ENCODE measurements at places on chromosomes 4 and X. TPM values are rescaled to one million over a fixed set of nuclear protein-coding genes. Genes with fewer than 3 reads are reported as not detected.

DNA sequence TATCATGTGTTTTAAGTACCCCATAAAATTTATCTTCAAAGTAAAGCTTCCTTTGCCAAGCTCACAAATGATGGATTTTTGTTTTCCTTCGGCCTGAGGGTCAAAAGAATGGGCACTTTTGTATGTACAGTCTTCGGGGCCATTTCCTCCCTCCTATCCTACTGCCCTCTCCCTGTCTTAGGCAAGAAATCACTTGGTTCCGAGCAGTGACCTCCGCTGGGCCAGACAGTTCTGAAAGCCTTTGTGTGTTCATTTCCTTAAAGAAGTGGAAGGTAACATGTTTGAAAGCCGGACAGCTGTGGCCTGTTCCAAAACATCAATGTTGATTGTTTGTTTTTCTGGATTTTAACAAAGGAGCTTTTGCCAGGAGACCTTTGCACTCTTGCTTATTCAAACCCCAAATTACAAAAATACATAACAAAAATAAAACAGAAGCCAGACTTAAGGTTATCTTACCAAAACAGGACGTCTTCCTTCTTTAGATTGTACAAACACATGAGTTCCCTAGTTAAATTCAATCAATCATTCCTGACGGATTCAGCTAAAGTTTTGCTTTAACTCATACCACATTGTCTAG is 110.6 kb upstream of the LIMCH1 start:
- no peak for DNase-seq

- no peak for DNase-seq
Measured at GRCh38 chr4:8211251-8211650, 12.2 kb downstream of the SH3TC1 start.

DNA sequence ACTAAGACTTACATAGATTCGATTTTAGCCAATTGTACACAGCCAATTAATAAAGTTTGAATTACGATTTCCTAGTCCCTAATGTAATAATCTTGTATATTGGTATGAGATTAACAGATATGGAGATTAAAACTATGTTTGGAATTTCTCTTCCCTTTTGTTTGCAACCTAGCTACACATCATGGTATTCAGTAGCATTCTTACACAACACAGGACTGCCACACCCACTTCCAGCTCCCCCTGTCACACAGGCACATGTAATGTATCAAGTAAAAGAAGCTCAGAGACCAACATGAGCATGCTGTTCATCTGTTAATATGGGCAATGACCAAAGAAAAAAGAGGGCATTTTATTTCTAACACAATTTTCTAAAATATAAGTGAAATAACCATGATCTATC is 12.8 kb downstream of the SLC6A14 start:
- no peak for DNase-seq

- DNase-seq: no peak
Measured at GRCh38 chr4:72286185-72286584, 254.4 kb downstream of the NPFFR2 start.

DNA sequence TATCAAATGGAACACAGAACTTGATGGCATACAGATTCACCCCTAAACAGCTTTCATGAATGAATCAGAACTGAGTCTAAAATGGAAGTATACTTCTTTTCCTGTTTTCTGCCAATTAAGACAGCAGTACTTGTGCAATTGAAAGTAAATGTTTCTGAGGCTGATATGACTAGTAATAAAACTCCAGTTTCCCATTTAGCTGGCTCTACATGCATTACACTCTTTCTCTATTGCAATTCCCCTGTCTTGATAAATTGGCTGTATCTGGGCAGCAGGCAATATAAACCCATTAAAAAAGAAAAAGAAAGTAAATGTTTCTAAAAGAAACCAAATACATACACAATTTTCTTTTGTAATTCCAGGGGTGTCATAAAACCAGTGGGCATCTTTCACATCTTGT is 4.6 kb downstream of the NOA1 start:
- DNase-seq: no peak

GRCh38 chrX:13047759-13048158 is 3.3 kb upstream of the FAM9C start:
- DNase-seq: no peak

- no peak for DNase-seq
Measured at GRCh38 chr4:85603437-85604336, 128.7 kb downstream of the ARHGAP24 start.

- no peak for DNase-seq
Measured at GRCh38 chr4:67721770-67722597, 21.0 kb upstream of the UBA6 start.

- no peak for DNase-seq
Measured at GRCh38 chrX:110381216-110381615, 22.6 kb downstream of the RTL9 start.

- no peak for DNase-seq
Measured at GRCh38 chrX:16518131-16518530, 131.8 kb upstream of the S100G start.

DNA sequence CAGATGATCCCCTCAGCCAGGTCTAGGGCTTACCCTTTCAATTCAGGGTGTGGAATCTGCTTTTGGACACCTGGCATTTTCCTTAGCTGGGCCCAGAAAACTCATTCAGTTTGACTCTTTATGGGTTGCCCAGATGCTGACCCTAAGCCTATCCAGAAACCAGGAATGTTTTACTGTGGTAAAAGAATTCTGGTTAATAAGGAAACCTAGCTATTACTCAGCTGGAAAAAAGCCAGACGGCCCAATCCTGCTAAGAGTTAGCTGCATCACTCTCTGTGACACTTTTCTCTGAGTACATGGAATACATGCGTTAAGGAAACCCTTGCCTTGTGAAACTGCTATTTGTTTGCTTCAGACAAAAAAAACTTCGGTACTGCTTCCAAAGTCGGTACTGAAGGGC is 28.0 kb downstream of the ING2 start:
- no peak for DNase-seq

DNA sequence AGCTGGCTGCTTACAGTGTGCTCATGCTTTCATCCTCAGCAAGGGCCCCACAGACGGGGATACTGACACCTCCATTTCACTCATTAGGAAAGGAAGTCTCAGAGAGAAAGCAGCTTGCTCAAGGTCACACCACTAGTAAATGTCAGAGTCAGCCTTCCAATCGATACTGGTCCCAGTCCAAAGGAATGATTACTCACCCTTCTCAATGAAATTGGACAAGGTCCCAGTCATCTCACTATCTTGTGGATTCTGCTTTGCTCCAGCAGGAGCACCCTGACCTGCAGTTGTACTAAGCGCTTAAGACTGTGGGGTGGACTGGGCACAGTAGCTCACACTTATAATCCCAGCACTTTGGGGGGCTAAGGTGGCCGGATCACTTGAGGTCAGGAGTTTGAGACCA is 132.2 kb upstream of the SLC34A2 start:
- DNase-seq: no peak

- no peak for DNase-seq
Measured at GRCh38 chr4:78601013-78601412, 49.4 kb downstream of the ANXA3 start.

BGN gene
- total RNA-seq: not detected

ZDHHC9 gene
- 12.8 TPM for total RNA-seq

GPRASP3 gene
- total RNA-seq: 2.4 TPM

XAGE1A gene
- total RNA-seq: not detected

GJB1 gene
- total RNA-seq: 0.31 TPM

CT55 gene
- not detected for total RNA-seq

TRAPPC11 gene
- 33.2 TPM for total RNA-seq

PWWP3B gene
- not detected for total RNA-seq

ARMCX1 gene
- 3.3 TPM for total RNA-seq

SPACA5 gene
- not detected for total RNA-seq

RPS6KA3 gene
- total RNA-seq: 54.4 TPM
